ENCODE measurements at places on chromosomes 4 and X. TPM values are rescaled to one million over a fixed set of nuclear protein-coding genes. Genes with fewer than 3 reads are reported as not detected.

DNA sequence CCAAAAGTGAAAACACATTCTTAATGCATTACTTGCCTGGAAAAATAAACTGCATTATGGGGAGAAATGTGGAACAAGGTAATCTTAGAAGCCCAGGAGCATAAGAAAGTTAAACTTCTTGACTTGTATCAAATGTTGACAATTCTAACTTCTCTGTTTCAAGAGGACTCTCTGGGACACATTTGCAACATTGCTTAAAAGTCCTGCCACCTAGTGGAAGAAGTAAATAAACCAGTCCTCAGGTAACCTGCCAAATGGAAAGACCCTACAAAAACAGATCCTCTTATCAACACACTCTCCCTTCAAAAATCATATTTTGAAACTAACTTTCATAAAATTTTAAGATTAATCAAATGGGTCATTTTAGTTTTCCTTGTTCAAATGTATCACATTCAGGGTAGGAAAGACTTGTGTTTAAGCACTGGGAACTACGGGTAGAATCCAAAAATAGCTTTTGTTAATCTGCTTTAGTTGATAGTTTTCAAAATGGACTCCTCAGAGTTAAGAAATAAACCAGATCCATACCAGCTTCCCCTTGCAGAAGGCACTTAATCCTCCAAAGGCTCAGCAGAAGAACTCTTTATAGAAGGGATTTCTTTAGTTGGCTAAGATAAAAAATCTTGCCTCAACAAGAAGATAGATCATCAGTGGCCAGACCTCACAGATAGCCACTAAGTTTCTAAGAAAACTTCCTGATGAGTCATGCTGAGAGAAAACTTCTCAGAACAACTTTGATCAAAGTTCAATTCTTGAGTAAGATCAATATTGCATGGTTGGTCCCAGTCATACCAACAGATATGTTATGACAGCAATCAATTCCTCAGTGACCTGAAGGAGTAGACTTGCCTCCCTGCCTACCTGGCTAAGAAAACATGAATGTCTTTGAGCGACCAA, 141.7 kb downstream of the HHIP start:
- DNase-seq, result peak; percentile 21

The EPGN gene
- 2.0 TPM for polyA plus RNA-seq

DNA sequence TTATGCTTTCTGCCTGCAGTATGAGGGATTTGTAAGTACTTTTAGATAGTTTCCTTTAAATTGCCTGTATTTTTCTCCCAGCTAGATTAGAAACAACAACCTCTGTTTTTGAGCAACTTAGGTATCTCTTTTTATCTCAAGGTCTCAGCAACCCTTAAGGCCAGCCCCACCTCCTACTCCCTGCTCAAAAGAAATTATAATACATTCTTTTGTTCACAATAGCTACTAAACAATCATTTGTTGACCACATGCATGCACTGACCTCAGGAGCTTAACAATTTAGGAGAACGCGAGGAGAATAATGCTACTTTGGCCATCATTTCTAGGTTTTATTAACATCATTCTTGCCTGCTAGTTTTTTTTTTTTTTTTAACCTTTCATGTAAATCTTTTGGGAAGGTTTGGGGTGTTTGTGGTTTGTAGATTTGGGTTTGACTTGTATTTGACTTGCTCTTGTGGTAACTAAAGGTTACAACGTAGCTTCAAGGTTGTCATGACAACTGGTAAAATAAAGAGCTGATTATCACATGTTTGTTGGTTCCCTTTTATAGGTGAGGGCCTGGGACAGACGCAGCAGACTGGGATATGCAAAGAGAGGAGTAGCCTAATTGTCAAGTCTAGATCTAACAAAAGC, 145.4 kb upstream of the PLAC1 start:
- no peak for DNase-seq

DNA sequence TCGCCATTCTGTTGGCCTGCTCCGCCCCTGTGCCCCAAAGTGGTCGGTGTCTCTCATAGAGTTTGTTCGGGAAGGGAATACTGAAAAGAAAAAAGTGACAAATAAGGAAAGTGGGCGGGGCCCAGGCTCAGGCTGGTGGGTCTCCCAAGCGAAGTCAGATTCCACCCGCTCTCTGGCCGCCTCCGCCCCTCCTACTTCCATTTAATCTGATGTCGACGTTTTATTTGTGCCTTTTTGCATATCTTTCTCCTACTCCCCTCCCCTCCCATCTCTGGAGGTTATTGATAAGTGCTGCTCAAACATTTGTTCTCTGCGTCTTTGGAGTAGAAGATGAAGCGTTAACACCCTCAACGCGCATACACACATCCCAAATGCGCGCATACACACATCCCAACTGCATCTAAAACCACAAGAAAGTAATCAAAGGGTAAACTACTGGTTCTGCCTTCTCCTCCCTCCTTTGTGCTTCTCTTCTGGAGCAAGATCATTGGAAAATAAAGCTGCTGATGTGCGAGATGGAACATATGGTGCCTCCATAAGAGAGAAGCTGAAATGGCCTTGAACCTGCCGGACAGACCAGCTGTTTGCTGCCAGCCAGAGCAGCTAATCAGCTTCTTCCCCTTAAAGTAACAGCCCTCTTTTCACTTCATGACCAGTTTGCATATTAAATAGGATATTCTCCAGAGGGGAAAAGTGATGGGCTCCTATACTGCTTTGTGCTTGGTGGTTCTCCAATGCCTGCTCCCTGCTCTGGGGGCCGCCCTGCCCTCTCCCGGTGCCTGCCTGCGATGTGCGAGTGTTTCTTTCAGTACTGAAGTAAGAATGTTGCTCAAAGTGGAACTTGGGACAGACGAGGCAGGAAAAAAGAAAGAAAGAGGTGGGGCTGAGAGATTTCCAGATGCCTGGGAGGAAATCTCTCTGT, 3.1 kb downstream of the MAMLD1 start:
- no peak for DNase-seq

GRCh38 chr4:26576231-26576739, 7.6 kb upstream of the TBC1D19 start:
- DNase-seq, result no peak

DNA sequence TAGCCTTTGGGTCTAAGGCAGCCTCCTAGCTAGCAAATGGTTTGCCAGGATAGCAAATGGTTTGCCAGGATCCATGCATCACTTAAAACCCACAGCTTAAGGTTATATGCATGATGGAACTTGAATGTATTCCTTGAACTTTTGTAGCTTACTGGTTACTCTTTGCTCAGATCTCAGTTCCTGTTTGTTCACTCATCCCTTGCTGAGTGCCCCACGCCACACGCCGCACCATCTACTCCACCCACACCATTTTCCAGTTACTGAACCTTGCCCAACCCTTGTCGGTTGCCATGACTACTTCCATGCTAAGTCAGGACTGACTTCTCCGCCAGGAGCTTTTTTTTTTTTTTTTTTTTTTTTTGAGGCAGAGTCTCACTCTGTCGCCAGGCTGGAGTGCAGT, 29.5 kb upstream of the XIAP start:
- DNase-seq, result peak; percentile 24

DNA sequence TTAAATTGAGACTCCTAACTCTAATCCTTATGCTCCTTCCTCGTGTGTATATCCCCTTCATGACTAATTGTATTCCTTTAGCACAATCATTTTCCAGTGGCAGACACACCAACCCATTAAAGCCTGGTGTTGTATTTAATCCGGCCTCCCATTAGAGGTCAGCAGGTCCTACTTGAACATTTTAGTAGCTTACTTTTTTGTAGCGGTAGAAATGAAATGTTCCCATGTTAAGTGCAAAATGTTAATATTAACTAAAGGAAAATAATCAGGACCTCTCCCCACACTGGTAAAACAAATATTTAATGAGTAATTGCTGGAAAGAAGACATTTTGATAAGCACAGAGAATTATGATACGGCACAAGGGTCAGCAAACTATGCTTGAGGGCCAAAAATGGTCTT, 3.4 kb downstream of the RAB33B start:
- no peak for DNase-seq

GRCh38 chr4:78737973-78738372, 38.2 kb upstream of the BMP2K start:
- no peak for DNase-seq

DNA sequence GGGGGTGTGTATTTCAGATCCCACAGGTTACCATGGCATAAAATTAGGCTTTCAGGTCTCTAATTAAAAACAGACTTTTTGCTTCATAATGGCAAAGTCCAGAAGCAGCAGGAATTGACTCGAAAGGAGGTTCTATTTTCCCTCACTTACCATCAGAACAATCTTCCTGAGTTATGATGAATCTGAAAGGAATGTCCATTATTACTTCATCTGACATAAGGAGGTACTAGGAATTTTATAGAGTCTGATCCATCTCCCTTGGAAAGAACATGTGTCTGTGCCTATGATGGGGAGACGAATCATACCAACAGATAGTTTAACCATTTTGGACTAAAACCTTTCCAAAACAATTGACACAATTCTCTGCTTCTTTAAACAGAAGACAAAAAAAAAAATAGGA, 206.3 kb upstream of the FGF13 start:
- no peak for DNase-seq

The TTC29 gene
- 1.5 TPM for polyA plus RNA-seq

- no peak for DNase-seq
Measured at GRCh38 chr4:177229331-177229730, 80.3 kb upstream of the NEIL3 start.

DNA sequence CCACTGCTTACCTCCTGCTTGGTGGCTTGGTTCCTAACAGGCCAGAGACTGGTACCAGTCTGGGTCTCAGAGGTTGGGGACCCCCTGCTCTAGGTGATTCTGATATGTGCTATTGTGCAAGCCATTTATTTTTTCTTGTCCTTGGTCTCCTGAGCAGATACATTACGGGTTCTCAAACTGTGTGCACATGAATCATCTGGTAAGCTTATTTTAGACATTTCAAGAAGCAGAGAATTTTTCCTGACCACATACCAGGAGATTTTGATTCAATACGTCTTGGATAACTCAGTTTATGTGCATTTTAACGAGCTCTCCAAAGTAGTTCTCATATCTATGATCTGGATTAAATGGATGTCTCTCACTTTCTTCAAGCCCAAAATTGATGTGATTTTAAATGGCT, 77.2 kb downstream of the FHIP1A start:
- DNase-seq, result no peak

GRCh38 chr4:117311989-117312388, 226.6 kb upstream of the TRAM1L1 start:
- no peak for DNase-seq

GRCh38 chr4:169618286-169618685, 2.1 kb upstream of the CLCN3 start:
- DNase-seq, result no peak

The CCNI gene
- polyA plus RNA-seq, result 508 TPM

GRCh38 chrX:109485470-109486340, 3.8 kb upstream of the GUCY2F start:
- DNase-seq, result peak; percentile 27

- no peak for DNase-seq
Measured at GRCh38 chr4:184942444-184943425, 75.6 kb upstream of the HELT start.

GRCh38 chrX:130869239-130869638, 33.8 kb downstream of the ENOX2 start:
- no peak for DNase-seq

- DNase-seq, result no peak
Measured at GRCh38 chr4:84718699-84719098, 135.8 kb downstream of the CDS1 start.

GRCh38 chr4:81109356-81109755, 78.8 kb downstream of the BMP3 start:
- no peak for DNase-seq

The PDCL2 gene
- not detected for polyA plus RNA-seq

GRCh38 chr4:70623323-70623722, 5.2 kb upstream of the ENAM start:
- no peak for DNase-seq

DNA sequence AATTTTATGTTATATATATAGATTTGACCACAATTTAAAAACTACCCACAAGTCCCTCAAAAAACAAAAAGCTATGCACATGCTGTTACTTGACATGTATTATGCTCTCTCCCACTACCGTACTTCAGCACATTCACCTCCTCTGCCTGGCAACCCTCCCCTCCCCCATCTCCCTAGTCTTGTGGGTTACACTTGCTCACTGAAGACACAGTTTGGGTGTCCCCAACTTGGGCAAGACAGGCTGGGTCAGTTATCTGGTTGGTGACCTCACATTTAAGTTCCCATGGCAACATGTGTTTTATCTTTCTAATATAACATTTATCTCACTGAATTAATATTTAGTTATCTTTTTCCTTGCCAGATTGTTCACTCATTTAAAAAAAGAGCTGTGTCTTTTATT, 32.7 kb downstream of the SEC24D start:
- no peak for DNase-seq

GRCh38 chrX:130771648-130772047, 131.4 kb downstream of the ENOX2 start:
- DNase-seq, result no peak

GRCh38 chr4:2933566-2934076, 29.6 kb downstream of the NOP14 start:
- DNase-seq, result no peak

DNA sequence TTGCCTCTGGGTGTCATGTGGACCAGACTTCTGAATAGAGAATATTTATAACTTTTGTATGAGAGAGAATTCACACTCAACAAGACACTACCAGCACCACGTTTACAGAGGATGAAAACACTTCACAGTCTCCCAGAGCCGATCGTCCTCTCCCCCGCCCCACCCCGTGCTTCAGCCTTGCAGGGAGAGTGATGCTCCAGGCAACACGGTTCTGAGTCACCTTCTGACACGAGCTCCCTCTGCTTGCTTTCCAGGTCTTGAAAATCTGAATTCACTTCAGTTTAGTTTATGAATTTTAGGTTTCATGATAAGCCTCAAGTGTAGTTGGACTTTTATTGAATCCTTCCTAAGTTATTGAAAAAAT, 59.8 kb downstream of the CPLX1 start:
- no peak for DNase-seq

DNA sequence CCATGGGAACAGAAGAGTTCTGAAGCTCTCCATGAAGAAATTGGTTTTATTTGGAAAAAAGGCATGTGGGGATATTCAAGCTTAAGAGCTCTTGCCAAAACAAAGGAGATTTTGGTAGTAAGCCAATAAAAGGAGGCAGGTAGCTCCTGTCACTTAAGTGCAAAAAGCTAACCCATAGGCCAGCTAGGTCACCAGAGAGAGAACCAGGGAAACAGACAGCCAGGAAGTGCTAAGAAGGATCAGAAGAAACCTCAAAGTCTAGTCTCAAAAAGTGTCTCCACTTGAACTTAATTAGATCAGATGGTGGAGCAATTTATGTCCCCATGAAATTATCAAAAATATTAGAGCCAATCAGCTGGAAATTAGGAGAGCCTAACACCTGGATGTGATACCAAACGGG, 49.2 kb downstream of the CD40LG start:
- DNase-seq, result no peak

The GPRIN3 gene
- polyA plus RNA-seq, result 3.6 TPM
